CD4-positive, alpha-beta T cell treated with Interleukin-12 subunit alpha and Interleukin-12 subunit beta, for 1 hour (primary cell): ENCODE measurements at places on chromosomes 2 and 18.

- DNase-seq: no peak
Measured at GRCh38 chr2:69429491-69430183, 7.6 kb downstream of the NFU1 start.

DNA sequence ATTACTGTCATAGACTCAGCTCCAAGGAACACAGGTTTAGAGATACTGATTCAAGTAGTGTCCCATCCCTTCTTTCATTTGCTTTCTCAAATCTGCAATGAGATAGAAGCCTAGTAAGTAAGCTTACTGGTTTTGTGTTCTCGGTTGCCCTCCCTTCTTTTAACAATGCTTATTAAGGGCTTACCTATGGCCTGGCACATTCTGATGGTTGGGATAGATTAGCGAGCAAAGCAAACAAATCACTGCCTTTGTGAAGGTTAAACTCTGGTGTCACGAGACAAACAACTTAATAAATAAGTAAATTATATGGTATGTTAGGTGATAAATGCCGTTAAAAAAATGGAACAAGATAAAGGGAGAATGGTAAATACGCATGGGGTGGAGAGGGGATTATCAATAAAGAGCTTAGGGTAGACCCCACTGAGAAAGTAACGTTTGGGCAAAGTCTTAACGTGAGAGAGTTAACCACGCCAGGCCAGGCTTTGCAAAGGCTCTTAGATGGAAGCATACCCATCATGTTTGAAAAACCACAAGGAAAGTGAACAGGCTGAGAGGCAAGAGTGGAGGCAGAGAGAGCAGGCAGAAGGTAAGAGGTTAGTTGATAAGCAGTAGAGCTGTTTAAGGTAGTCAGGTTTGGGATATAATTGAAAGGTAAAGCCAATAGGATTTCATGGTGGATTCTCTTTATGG, 31.0 kb downstream of the EIF2AK3 start:
- DNase-seq: no peak

DNA sequence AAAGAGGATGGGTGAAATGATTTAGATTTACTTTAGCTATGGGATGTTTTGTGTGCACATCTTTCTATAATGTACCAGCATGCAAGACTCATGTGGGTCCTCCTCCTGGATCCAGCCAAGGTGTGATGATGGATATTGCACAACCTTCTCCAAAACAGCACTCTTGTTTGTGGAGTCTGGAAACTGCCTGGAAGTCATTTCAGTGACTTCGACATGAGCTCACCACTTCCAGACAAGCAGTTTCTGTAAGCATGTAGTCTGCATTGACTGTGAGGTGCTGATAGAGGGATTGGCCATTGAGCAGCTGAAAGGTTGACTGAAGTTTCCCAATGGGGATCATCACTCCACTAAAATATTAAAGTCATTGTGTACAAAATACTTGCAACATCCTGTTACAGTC, 154.0 kb downstream of the TRIB2 start:
- no peak for DNase-seq

DNA sequence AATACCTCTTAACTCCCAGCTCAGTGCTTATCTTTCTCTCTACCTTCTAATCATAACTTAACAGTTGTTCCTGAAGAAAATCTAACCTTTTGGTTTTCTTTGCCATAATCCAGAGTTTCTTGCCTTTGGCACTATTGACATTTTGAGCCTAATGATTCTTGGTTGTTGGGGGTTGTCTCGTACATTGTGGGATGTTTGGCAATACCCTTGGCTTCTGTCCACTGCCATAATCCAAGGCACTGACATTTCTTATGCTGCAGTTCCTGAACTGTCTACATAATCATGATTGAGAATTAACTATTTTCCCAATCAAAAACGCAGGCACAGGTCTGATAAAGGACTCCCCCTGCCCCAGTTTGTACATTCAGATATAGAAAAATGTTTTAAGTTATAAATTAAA, 203.2 kb upstream of the MEX3C start:
- DNase-seq: no peak

- no peak for DNase-seq
Measured at GRCh38 chr2:232721882-232722281, 24.8 kb downstream of the GIGYF2 start.

GRCh38 chr2:110818767-110819481, 86.6 kb downstream of the ACOXL start:
- DNase-seq: no peak

DNA sequence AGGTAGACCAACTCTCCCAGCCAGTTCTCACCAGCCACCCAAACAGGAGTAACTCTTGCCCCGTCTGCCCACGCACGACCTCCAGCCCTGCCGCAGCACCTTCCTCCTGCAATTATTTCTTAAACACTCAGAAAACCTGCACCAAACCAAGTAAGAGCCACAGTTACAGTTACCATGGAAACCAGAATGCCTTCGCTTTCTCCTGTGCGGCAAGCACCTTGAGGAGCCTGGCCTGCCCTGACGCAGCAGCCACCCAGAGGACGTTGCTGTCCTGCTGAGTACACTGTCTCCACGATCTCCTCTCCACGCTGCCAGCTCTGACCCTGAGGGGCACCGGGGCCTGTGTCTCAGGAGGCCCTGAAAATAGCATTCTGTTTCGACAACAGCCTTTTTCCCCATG, 94.3 kb upstream of the SMIM21 start:
- no peak for DNase-seq

DNA sequence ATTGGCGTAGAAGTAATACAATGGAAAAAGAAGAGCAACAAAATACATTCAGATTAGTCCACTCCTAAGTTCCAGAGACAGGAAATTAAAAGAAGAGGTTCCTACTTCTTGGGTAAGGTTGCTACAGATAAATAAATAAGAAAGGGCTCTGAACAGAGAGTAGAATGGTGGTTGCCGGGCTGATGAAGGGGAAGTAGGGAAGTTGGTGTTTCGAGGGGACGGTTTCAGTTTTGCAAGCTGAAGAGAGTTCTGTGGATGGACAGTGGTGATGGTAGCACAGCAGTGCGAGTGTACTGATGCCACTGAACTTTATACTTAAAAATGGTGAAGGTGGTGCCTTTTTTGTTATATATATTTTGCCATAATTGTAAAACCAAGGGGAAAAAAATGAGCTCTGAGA, 48.2 kb downstream of the CABYR start:
- DNase-seq: no peak

GRCh38 chr2:134199123-134199522, 54.7 kb upstream of the MGAT5 start:
- DNase-seq: no peak

DNA sequence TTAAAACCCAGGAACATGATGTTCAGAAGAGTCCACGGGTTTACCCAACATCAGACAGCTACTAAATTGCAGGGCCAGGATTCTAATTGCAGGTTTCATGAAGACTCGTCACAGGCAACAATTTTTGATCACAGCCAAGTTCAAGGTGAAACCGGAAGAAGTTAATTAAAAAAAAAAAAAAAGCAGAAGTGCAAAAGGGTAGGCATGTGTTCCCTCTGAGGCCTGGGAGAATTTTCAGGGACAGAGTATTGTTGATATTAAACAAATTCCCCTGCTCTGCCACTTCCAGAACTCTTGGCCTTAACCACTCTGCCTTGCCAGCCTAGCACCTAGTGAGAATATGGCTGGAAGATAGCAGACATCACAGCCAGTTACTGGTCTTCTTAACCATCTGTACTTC, 99.4 kb upstream of the TRIB2 start:
- DNase-seq: no peak
